ENCODE measurements at places on chromosomes 6 and 20.

DNA sequence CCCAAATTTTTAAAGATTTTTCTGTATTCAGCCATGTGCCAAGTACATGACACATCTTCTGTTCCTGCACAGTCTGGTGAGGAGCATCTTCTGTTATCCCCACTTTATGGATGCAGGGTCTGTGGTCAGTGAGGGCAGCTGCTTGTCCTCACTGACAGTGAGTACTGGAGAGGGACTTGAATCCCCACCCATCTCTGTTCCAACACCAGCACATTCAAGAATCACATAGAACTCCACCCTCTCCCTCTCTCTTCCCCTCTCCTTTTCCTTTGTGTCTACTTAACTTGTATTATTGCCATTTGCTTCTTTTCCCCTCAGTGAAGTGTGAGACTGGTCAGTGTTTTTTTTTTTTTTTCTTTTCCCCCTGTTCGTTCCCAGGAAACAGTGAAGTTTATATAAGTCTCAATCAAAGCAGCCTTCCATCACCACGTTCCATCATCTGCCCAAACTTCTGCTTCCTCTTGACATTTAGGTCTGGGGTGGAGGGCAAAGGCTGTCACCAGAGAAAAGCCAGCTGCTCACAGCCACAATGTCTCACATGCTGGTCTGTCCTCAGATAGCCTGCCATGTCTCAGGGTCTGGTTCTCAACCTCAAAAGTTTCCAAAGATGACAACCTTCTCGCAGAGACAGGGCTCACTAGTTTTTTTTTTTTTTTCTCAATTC is 110.0 kb upstream of the SSTR4 start:
- DNase-seq = no peak

DNA sequence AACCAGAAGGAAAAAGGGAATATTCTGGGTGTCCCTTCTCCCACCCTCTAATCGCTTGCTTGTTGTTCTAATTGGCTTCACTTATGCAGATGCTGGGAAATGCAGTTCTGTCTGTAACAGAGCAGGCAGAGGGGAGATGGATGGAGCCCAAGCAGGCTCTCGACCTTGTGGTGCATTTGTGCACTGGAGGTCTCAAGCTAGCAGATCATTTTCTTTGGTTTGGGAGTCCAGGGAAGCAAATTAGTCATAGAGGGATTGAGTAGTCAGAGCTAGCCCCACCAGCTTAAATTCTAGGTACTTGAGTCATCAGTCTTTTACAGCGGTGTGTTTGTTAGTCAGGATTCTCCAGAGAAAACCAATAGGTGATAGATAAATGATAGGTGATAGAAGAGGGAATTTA is 234.7 kb upstream of the ECI2 start:
- peak; percentile 98 for DNase-seq

GRCh38 chr20:32019156-32019510 is 8.9 kb downstream of the CCM2L start:
- no peak for DNase-seq

GRCh38 chr6:162708971-162709370 is 18.6 kb downstream of the PRKN start:
- no peak for DNase-seq
